ENCODE measurements at places on chromosomes 7 and 10.

GRCh38 chr7:135414850-135415439 lies 95.0 kb downstream of the CNOT4 start:
- DNase-seq = peak; percentile 57

DNA sequence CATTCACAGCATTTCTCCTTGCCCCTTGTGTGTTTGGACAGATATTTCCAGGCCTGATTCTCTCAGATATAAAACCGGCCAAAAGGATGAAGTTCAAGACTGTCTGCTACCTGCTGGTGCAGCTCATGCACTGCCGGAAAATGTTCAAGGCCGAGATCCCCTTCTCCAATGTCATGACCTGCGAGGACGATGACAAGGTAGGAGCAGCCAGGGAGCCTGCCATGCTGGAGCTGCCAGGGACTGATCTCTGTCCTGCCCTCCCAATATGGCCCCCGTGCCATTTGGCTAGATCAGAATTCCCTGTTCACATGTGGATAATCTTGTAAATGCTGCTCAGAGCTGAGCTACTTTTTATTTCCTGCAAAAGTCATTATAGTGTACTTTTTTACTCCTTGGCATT lies 87.8 kb downstream of the ADCY1 start:
- DNase-seq = no peak

GRCh38 chr10:131143425-131144165 lies 167.9 kb downstream of the TCERG1L start:
- DNase-seq = no peak

- no peak for DNase-seq
These were observed 155.0 kb downstream of the NRBF2 start for GRCh38 chr10:63288170-63288569.

- DNase-seq = no peak
These were observed 142.5 kb upstream of the TNS3 start for GRCh38 chr7:47724335-47724982.

DNA sequence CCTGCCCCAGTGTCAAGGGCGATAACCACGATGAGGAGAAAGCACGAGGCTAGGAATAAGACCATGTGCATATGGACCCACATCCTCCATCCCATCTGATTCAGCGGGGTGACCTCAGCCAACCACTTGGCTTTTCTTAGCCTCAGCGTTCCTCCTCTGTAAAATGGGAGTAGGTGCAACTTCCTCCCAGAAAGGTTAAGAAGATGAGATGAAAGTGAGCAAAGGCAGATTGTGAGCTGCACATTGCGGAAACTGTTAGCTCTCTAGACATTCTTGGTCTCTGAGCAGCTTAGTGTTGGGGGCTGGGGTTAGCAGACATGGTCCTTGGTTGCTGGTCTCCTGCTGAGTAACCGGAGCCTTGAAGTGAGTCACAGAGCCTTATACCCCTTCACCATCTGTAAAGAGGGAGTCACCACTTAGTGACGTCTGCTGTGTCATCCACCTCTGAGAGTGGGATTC lies 497.3 kb upstream of the GALNT17 start:
- DNase-seq = no peak

- no peak for DNase-seq
These were observed 48.8 kb downstream of the ADCYAP1R1 start for GRCh38 chr7:31100871-31101270.

- no peak for DNase-seq
These were observed 11.3 kb downstream of the CRYGN start for GRCh38 chr7:151428378-151429236.

DNA sequence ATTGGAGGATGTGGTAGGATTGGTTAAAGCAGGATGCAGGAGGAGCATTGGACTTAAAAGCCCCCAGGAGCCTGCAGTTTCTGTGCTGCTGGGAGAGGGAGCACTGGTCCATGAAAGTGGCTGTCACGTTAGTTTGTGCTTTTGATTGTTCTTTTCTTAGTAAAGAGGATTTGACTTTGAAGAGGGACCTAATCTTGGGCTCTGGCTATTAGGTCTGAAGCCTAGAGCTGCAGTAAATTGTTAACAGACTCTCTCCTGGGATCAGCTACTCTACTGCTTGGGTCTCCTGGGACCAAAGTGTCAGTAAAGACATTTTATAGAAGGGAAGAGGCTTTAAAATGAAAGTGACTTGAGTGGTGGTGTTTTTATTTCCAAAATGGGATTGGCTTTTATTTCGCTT lies 3.7 kb downstream of the ZFYVE27 start:
- no peak for DNase-seq

DNA sequence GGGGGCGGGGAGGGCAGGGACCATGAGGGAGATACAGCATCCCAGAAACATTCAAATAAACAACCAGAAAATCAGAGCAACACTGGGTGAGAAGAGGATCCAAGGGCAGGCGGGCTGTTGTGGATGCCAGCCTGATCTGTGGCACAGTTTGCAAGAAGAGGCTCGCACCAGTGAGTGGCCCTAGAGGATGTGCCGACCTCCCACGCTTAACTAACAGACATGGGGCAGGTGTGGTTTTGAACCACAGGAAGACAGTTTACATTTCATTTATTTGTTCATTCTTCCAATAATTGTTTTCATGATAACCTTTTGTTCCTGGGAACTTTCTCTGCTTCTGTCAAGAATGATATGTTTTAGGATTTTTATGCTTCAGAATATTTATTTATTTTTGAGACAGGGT lies 115.6 kb downstream of the ZNF248 start:
- no peak for DNase-seq

GRCh38 chr10:82288461-82288881 lies 413.5 kb downstream of the NRG3 start:
- DNase-seq = no peak

GRCh38 chr7:7349156-7349555 lies 166.8 kb downstream of the C1GALT1 start:
- no peak for DNase-seq

DNA sequence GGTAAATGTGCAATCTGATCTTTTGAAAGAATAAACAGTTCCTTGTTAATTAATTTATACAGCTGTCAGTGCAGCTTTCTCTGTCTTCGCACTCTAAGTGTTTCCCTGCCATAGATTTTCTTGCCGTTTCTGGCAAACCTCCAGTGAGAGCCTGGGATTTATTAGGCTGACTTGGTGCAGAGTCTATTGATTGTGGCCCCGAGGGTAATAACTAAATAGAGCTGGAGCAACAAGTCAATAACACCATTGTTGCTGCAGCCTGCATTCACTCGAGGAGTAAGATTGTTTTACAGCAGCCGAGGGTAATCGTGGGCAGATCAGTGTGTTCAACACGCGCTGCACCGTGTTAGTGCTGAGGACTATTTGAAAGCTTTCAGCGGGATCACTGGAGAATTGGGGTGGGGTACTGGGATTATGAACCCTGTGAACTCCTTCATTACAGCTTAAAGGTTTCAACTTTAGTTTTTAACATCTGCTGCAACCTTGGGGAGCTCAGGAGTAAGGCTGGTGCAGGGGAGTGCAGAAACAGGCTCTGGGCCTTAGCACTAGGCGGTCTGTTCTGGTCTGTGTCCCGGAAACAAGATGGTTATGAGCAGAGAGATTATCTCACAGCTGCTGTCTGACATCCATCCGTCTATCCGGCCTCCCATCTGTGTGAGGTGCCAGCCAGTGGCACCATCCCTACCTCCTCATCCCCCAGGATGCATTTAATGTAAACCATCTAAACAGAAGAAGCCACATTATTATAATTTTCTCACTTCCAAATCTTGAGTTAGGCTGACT lies 174.0 kb upstream of the TCF7L2 start:
- DNase-seq = no peak

GRCh38 chr7:111011520-111011919 lies 79.4 kb upstream of the LRRN3 start:
- no peak for DNase-seq

- no peak for DNase-seq
These were observed 9.1 kb downstream of the ADCY1 start for GRCh38 chr7:45583296-45583695.

GRCh38 chr10:124650820-124651401 lies 93.3 kb downstream of the FAM53B start:
- DNase-seq = no peak

DNA sequence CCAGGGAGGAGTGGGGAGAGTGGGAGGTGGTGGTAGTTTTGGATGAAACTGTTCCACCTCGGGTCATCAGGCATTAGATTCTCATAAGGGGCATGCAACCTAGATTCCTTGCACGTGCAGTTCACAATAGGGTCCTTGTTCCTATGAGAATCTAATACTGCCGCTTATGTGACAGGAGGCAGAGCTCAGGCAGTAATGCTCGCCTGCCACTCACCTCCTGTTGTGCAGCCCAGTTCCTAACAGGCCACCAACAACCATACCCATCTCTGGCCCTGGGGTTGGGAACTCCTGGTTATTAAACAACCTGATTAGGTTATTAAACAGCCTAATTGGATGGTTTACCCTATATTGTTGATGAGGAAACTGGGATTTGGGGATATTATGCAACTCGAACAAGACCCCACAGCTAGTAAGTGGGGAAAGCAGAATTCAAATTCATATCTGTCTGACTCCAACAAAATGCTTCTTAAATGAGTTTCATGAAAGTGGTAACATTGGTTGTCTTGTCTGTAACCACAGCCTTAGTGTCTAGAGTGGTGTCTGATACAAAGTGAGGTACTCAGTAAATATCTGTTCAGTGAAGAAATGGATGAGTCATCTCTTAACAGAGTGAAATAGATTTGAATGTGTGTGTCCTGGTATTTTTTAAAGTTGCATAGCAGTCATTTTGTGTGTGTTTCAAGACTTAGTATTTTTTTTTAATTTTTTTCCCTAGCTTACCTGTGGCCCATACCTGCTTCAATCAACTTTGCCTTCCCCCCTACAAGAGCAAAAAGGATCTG lies 101.6 kb downstream of the HECTD2 start:
- DNase-seq = no peak

GRCh38 chr10:123636598-123637325 lies 29.4 kb upstream of the GPR26 start:
- DNase-seq = no peak

GRCh38 chr10:58712141-58712540 lies 199.5 kb downstream of the BICC1 start:
- DNase-seq = no peak

DNA sequence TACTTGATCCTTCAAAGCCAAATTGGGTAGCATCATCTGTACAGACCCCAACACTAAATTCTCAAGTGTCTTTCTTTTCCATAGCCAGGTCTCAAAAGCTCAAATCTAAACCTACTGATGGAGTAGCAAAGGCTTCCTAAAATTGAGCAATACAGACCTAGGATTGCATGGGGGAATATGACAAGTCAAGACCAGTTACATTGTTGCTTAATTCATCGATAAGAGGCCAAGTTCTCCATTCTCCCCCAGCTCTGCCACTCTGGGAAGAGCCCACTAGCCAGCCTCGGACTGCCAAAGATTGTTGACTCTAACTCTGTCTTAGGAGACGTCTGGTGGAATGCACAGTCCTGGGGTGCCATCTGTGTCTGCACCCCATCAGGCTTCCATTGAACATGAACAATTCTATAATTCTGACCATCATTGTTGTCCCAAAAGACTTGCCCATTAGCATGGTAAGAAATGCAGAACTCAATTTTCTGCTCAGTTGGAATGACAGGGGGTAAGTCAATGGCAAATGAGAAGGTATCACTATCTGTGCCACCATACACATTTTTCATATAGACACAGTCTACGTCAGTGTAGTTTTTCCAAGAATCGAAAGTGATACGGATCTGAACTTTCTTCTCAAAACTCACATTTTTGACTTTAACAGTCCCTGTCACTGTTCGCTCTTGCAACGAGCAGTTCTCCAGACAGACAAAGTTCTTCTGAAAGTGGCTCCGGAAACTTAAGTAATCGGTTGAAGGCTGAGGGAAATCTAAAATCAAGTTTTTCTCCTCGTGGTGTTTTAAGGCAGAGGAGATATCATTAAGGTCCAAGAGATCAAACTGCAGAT lies 2.9 kb downstream of the PPP1R3C start:
- no peak for DNase-seq

GRCh38 chr10:33653584-33654367 lies 319.3 kb upstream of the NRP1 start:
- no peak for DNase-seq

- DNase-seq = no peak
These were observed 26.9 kb downstream of the BLVRA start for GRCh38 chr7:43785420-43785819.

DNA sequence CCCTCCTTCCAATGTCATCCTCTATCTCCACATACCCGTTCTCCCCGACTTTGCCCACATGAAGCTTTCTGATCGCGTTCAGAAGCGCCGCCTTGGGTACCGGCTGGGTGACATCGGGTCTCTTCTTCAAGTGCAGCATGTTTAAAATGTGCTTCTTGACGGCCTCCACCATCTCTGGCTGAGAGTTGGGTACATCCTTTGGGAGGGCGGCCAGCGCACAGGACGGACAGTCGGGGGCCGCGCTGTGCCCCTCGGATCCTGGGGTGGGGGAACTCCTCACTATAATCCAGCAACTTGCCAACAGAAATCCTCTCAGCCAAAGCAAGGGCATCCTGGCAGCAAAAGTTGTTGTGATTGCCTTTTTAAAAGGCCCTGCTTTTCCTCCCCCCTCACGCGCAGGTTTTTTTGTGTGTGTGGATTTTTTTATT lies 2.8 kb downstream of the INHBA start:
- no peak for DNase-seq

DNA sequence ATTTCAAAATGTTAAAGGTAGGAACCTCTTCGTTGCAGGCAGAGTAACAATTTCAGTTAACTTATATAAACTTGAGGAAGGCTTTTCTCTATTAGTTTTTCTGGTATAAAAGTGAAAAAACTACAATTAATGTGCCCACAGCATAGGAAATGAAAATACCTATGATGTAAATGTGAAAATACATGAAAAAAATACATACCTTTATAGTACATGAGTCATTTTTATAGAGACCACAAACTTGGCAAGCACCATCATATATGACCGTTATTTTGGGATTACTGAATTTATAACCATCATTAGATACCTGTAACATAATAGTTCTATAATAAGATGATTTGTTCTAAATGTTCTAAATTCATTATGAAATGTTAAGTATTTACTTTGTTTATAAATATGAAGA lies 42.7 kb downstream of the VWDE start:
- DNase-seq = no peak

DNA sequence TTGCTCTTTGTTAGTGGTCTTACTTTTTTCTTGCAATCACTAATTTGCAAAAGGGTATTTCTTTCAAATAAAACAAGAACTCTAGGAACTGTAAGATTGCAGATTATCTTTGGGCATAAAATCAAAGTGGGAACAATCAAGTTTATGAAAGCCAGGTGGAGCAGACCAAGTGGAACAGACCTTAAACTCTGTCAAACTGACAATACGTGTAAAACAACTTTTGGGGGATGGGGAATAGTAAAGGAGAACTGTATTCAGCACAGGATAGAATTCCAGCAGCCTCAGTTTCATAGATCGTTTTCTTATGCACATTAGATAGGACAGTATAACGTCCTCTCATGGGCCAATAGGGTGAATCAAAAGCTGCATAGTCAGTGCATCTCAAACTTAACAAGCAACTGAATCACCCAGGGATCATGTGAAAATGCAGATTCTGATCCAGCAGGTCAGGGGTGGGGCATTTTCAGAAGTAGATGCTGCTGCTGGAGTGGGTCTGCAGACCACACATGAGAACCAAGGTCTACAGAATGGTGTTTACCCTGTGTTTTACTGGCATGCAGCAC lies 120.7 kb downstream of the PIP4K2A start:
- no peak for DNase-seq

Measured in cerebellar cortex (tissue), 1 donor.